ENCODE measurements at places on chromosomes 4 and X.

DNA sequence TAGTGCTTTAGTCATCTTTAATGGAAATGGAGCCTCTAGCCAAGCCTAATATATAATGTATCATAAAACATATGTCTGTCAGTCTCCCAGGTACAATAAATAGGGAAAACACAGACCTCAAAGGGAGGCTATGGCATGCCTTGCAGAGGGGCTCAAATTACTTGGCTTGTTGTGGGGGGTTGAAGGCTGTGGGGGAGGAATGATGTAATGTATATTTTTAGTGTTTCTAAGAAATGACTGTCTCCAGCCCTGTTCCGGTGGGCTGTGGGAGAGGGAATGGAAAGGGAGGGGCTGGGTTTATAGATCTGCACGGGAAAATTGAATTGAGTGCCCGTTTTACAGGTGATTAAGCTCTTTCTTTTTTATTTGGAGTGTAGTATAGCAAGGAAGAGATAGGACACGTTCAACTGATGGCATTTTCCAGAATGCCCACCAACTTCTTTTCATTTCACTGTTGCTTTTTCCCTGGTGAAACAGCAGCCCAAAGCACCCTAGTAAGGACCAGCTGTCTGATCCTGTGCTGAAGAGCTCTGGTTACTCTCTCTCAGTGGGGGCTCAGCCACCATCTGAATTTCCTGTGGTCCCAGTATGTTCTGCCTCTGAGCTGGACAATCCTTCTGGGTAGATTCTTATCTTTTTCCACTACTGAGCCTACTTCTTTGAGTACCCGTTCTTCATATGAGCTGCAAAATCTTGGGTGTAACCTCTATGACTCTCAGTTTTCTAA is 220.7 kb upstream of the CASK start:
- DNase-seq = peak; percentile 23

DNA sequence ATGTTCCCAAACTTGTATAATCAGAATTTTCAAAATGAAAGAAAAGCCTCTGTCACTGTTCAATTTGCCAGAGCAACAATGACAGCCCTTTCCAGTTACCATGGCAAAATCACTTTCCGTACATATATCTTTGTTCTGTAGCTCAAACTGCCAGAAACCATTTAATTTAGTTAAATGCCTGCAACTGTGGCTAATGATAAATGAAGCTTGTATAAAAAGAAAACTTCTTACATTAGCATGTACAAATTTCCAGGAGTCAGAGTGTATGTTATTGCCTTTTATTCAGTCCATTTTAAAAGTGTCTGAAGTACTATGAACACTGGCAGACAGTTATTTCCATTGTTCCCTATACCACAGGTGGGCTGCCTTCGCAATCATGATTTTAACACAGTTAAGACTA is 30.3 kb downstream of the ARAP2 start:
- no peak for DNase-seq

DNA sequence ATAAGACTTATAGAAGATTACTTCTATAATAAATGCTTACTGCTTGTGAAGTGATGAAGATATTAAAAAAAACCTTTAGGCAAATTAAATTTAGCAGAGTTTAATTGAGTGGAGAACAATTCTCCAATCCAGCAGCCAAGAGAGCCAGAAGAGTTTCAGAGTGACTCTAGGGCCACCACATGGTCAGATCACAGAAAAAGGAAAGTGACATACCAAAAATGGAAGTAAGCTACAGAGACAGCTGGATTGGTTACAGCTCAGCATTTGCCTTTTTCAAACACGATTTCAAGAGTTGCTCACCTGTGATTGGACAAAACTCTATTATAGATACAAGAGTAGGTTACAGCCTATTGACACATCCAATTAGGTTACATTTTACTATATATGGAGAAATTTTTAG is 79.0 kb upstream of the TRAM1L1 start:
- no peak for DNase-seq

DNA sequence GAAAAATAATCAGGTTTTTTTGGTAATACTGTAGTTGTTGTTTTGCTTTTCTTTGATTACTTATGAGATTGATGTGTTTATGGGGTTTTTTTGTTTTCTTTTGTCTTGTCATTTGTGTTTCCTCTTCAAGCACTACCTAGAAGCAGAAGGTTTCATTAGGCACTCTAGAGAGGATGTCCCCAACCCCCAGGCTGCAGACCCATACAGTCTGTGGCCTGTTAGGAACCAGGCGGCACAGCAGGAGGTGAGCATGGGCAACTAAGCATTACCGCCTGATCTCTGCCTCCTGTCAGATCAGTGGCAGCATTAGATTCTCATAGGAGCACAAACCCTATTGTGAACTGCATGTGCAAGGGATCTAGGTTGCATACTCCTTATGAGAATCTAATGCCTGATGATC is 22.9 kb upstream of the NOCT start:
- DNase-seq = no peak

GRCh38 chrX:2640436-2641150 is 50.5 kb upstream of the CD99 start:
- DNase-seq = no peak

- DNase-seq = no peak
These were observed 17.5 kb downstream of the RAB39B start for GRCh38 chrX:155246748-155247147.

DNA sequence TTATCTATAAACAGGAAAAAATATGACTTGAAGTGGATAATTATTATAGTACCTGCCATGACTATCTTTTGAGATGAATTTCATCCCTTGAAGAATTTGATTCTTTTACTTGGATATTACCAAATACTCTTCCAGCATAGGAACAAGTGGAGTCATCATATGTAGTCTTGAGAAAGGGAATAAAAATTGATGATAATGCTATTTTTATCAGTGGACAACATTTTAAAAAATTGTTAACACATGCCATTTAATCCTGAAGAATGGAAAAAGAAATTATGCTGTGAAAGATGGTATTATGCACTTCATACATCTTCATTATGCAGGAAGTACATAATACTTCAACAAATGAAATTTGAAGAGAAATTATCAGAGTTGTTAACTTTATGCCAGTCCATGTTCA is 83.6 kb downstream of the ITIH6 start:
- DNase-seq = no peak

- no peak for DNase-seq
These were observed 11.3 kb downstream of the HMX1 start for GRCh38 chr4:8860096-8860891.

- peak; percentile 34 for DNase-seq
These were observed 181.0 kb upstream of the KCNIP4 start for GRCh38 chr4:22129454-22130029.

DNA sequence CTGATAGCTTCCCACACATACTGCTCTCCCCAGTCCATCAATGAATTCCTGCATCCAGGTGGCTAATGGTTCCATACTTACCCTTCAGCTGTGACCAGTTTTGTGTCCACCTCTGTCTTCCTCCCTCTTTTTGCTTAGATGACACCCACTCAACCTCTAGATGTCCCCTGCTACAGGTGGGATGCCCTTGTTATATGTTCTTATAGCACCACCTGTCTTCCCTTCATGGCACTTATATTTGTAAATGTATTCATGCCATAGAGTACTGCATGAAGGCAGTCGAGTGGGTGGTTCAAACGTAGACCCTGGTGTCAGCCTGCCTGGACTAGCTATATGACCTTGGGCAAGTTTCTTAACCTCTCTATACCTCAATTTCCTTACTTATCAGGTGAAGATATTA is 6.5 kb upstream of the USP46 start:
- DNase-seq = no peak

DNA sequence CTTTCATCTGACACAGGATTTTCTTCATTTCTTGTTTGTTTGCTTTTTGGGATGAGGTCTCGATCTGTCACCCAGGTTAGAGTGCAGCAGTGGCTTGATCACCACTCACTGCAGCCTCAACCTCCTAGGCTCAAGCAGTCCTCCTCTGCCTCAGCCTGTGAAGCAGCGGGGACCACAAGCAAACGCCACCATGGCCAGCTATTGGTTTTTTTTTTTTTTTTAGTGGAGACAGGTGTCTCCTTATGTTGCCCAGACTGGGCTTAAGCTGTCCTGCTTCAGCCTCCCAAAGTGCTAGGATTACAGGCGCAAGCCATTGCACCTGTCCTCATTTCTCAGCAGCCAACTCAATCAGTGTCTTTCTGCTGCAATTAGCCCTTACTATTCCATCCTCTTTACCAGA is 10.3 kb downstream of the SPRY1 start:
- DNase-seq = no peak

GRCh38 chrX:19789782-19790181 is 97.6 kb downstream of the SH3KBP1 start:
- DNase-seq = no peak

GRCh38 chrX:102546828-102547493 is 30.4 kb upstream of the TMSB15A start:
- DNase-seq = no peak

DNA sequence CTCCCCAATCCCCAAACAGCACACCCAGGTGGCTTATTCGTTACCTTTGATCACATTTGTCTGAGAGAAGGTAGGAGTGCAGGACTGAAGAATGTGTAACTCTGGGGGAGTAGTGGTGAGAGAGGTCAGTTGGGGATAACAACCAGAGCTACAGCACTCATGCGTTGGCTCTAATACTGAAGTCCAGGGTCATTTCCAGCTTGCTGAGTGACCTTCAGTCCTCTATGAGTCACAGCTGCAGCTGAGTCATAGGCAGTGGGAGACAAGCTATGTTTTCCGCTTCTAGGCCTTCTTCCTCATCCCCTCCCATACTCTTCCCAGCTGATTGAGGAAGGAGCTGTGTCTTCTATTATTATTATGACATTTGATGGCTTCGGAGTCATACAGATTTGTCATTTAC is 31.6 kb upstream of the CT47C1 start:
- peak; percentile 61 for DNase-seq

GRCh38 chr4:41644915-41645295 is 103.6 kb downstream of the PHOX2B start:
- no peak for DNase-seq

- peak; percentile 25 for DNase-seq
These were observed 138.3 kb upstream of the PDHA2 start for GRCh38 chr4:95701500-95702170.

DNA sequence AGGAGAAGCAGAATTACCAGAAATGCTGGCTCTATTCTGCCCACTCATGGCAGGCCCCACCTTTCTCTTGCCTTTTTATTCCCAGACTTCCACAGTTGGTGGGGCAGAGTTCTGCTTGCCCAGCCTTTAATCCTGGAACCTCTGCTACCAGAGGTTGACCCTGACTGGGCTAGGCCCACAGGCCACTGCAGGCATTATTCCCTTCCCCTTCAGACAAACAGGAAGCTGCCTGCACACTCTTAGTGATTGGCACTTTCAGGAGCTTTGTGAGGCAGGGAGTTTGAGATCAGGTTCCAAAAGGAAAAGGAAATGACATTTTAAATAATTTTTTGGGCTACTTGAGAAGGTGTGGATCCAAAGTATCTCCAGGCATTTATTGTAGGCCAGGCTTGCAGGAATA is 18.8 kb downstream of the MSN start:
- no peak for DNase-seq

GRCh38 chr4:102683881-102684609 is 76.7 kb downstream of the MANBA start:
- DNase-seq = peak; percentile 63

DNA sequence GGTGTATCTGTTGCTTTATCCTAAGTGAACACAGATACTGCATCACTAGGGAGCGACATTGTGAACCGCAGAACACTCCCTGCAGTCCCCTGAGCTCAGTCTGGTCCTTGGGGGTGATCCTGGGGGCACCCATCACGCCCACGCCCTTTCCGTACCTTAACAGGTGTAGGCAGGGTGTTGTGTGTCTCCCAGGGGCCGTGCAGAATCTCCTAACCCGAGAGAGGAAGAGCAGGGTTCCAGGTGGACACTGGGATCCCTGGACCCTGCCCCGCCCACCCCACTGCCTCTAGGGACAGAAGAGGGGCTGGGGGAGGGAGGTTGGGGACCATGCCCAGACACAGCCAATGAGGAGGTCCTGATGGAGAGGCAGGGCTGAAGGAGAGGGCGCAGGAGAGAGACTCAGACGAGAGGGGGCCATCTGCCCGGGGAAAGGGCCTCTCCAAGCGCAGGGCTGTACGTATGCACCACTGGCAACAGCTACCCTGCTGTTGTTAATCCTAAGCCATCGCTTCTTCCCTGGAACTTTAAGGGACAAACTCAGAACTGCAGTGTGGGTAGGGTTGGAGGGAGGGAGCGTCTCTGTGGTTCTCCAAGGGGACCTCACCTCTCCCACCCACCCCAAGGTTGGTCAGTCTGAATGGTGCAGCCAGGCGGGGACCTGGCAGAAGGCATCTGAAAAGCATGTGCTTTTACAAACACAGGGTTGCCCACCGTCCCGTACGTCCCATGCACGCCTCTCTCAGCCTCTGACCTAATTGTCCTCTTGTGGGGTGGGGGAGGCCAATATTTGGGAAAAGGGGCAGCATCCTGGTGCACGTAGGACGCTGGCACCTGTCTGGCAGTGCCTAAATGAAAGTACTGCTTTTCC is 2.5 kb downstream of the P2RY8 start:
- no peak for DNase-seq

- no peak for DNase-seq
These were observed 120.4 kb upstream of the SLC34A2 start for GRCh38 chr4:25535278-25535677.

DNA sequence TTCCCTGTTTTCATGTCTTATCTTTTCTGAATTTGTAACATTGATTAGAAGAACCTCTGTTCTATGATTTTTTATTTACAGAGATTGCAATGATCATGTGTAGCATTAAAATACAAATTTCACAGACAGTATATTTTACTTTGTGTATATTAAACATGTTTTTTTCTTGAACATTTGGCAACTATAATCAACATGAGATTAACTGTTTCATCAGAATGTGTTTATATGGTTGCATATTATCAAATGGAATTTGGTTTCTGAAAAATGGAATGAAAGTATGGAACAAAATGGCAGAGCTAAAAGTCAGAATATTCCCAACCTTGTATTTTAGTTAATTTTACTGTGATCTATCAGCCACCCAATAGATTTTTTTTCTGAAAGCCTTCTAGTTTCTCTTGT is 19.9 kb downstream of the ARSJ start:
- DNase-seq = no peak

GRCh38 chrX:135000516-135000915 is 9.7 kb downstream of the SMIM10 start:
- peak; percentile 18 for DNase-seq

DNA sequence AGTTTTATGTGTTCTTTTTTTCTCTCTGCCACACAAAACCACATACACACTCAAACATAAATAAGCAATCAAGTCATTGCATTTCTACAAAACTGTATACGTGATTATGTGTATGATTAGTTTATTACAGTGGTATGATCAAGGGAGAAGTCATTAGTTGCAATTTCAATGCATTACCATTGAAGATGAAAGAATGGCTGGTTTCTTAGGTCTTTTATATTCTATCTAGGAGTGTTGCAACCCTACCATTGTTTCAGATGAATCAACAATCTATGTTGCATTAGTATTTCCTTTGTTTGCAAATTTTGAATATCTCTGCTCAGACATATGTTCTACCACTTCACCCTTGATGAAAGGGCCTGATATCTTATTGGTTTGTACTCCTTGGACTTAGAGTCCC is 6.8 kb downstream of the ANXA3 start:
- no peak for DNase-seq

GRCh38 chr4:185874516-185875230 is 62.7 kb upstream of the SORBS2 start:
- DNase-seq = peak; percentile 62

Data from fibroblast of upper back skin (primary cell).